ENCODE measurements at places on chromosomes 6 and 20.

GRCh38 chr20:22462975-22463914, 121.1 kb downstream of the FOXA2 start:
- DNase-seq, result no peak

DNA sequence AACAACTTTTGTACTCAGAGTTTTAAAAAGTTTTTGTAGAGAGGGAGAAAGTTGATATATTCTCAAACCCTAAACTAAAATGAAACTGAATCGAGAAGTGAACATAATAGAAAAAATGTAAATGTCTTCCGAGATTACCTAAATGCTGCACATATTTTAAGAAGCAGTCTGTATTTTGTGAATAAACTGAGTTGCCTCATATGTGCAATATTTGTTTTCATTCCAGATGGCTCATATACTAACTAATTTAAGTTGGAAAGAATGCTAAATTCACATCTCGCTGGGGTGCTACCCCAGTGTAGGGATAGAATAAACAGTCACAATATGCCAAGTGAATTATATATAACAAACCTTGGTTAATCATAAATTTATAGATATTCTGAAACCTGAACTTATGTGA, 285.9 kb upstream of the THEMIS start:
- no peak for DNase-seq

GRCh38 chr6:2388554-2389324, 143.3 kb upstream of the GMDS start:
- DNase-seq, result no peak

GRCh38 chr6:135906542-135906941, 55.0 kb downstream of the PDE7B start:
- DNase-seq, result no peak

GRCh38 chr6:151093706-151094105, 146.1 kb upstream of the AKAP12 start:
- no peak for DNase-seq
